Osteoblast (primary cell): ENCODE measurements at places on chromosomes 12 and 14. TPM values are rescaled to one million over a fixed set of nuclear protein-coding genes. Genes with fewer than 3 reads are reported as not detected.

- no peak for DNase-seq
These were observed 108.7 kb downstream of the SYT10 start for GRCh38 chr12:33330940-33331339.

- DNase-seq: no peak
These were observed 218.8 kb downstream of the DPF3 start for GRCh38 chr14:72675126-72675525.

GRCh38 chr14:68793734-68794129 lies 865 bp upstream of the ZFP36L1 start:
- no peak for DNase-seq

DNA sequence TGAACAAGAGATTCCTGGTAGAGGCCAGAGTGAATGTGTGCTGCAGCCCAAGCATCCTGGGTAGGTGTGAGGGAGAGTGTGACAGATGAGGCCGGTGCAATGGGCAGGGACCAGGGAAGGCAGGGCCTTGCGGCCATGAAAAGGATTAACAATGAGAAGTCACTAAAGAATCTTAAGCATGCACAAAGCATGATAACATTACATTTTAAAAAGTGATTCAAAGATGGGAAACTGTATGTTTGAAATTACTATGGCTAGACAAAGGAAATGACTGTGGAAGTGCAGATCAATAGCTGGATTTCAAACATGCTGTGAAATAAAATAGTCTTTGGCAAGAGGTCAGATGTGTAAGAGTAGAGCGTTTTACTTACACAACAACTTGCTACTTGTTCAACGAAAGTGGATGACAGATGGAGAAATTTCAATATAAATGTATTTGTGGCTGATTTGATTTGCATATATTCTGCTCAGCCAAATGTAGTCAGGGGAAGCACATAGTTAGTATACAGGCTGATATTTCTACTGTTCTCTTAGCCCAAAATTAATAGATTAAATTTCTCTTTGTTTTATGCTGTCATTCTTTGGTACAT lies 175.5 kb downstream of the CCDC59 start:
- DNase-seq: no peak

GRCh38 chr12:116534311-116535121 lies 24.7 kb upstream of the MAP1LC3B2 start:
- peak; percentile 83 for DNase-seq

Gene DGKA
- 32.6 and 36.5 TPM in 2 replicates for total RNA-seq

- peak; percentile 96 for DNase-seq
These were observed 84.1 kb upstream of the GNG2 start for GRCh38 chr14:51776102-51776894.

Gene GUCY2C
- total RNA-seq: not detected in 2 replicates
